Stimulated activated naive B cell treated with anti-CD40 and anti-IgM and Interleukin-4, amounts not matched to agents 10 μg/mL and 1 μg/mL and 100 μg/mL, for 72 hours (primary cell): ENCODE measurements at places on chromosomes 12 and 14.

GRCh38 chr12:110627500-110628195 lies 13.7 kb downstream of the TCTN1 start:
- no peak for DNase-seq

- peak; percentile 60 for DNase-seq
These were observed 850 bp upstream of the ZNF385A start for GRCh38 chr12:54385251-54385914.

- DNase-seq = no peak
These were observed 40.1 kb upstream of the DDHD1 start for GRCh38 chr14:53193193-53193592.

DNA sequence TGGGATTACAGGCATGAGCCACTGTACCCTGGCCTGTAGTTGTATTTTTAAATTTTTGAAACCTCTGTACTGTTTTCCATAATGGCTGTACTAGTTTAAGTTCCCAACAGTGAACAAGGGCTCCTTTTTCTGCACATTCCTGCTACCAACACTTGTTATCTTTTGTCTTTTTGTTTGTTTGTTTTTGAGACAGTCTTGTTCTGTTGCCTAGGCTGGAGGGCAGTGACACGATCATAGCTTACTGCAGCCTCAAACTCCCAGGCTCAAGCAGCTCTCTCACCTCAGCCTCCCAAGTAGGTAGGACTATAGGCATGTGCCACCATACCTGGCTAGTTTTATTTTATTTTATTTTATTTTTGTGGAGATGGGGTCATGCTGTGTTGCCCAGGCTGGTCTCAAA lies 23.0 kb downstream of the BRMS1L start:
- DNase-seq = no peak
